Left ventricle myocardium inferior (tissue), 1 donor: ENCODE measurements at places on chromosomes 6 and 20. TPM values are rescaled to one million over a fixed set of nuclear protein-coding genes. Genes with fewer than 3 reads are reported as not detected.

HLA-DOA gene
- 1.8 TPM for total RNA-seq

ACSS1 gene
- 159 TPM for total RNA-seq

TMEM239 gene
- not detected for total RNA-seq

DNA sequence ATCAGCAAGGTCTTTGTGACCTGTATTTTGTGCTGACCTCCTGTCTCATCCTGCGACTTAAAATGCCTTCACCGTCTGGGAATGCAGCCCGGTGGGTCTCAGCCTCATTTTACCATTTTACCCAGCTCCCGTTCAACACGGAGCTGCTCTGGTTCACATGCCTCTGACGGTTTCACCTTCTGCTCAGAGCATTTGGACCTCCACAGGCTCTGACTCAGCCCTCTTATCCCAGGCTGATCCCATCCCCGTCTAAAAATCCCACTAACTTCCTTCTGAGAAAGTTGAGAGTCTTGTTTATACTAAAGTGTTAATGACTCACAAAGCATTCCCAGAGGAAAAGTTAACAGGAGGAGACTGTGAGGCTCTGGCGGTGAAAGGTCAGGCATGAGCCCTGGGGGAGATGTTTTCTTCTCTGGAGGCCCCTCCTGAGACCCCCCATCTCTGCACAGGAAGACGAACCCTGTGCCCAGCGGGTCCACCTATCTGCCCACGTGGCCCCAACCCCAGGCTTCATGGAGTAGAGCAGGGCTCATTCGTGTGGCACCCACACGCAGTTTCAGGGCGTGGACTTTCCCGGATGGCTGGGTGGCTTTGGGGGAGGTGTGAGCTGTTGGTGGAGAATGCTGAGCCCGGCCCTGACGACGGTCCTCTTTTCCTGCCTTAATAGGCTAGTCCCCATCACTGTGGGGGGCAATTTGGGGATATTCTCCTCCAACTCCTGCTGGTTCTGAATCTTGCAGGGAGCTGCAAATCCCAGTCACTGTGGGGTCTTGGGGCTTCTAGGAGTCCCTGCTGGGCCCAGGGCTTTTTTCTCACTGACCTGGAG lies 3.3 kb upstream of the BIRC7 start:
- H3K4me3 ChIP-seq, result no peak overlapping the region
- H3K4me1 ChIP-seq, result peaks cover 8% of the 10 kb centered on the region
- H3K27ac ChIP-seq, result no peak overlapping the region
- no peak for DNase-seq
- no peaks in the 10 kb centered on the region for H3K36me3 ChIP-seq

DNA sequence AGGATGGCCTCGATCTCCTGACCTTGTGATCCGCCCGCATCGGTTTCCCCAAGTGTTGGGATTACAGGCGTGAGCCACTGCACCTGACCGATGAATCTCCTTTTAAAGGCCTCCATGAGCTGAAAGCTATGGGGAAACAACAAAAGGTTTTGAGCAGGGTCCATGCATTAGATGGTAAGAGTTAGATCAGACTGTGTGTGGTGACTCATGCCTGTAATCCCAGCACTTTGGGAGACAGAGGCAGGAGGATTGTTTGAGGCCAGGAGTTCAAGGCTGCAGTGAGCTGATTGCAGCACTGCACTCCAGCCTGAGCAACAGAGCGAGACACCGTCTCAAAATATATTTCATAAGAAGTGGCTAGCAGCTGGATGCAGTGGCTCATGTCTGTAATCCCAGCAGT lies 41.0 kb upstream of the BCLAF1 start:
- no peak overlapping the region for H3K4me3 ChIP-seq
- peaks cover 22% of the 10 kb centered on the region for H3K27me3 ChIP-seq
- DNase-seq, result no peak
- no peaks in the 10 kb centered on the region for H3K36me3 ChIP-seq
- peaks cover 5% of the 10 kb centered on the region for H3K4me1 ChIP-seq

GRCh38 chr6:39642270-39642669 lies 82.9 kb downstream of the KIF6 start:
- H3K27me3 ChIP-seq, result no peaks in the 10 kb centered on the region
- DNase-seq, result no peak
- H3K27ac ChIP-seq, result no peak overlapping the region

GRCh38 chr6:99119109-99120031 lies 171.6 kb upstream of the FBXL4 start:
- H3K4me3 ChIP-seq, result no peak overlapping the region
- H3K36me3 ChIP-seq, result no peaks in the 10 kb centered on the region
- no peak overlapping the region for H3K27ac ChIP-seq
- no peaks in the 10 kb centered on the region for H3K4me1 ChIP-seq

TRIM38 gene
- 2.2 TPM for total RNA-seq

NRSN1 gene
- total RNA-seq, result not detected

DNA sequence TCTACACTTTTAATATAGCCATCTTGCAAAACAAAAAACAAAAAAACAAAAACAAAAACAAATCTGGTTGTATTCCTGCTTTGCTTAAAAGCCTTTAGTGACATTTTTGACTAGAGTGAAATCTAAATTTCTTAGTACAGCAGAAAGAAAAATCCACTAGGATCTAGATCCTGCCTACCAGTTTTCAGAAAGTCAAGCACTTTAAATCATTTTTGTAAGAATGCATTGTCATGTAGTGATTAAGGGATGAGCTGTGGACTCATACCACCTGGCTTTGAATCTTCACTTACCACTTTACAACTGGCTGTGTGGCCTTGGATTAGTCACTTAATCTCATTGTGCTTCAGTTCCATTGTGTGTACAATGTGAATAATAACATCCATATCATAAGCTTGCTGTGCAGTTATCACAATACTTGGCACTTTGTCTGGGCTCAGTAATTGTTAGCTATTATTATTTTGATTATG lies 4.0 kb downstream of the MKKS start:
- no peak overlapping the region for H3K4me3 ChIP-seq
- no peaks in the 10 kb centered on the region for H3K27me3 ChIP-seq
- peaks cover 82% of the 10 kb centered on the region for H3K4me1 ChIP-seq
- no peak for DNase-seq
- no peaks in the 10 kb centered on the region for H3K36me3 ChIP-seq
